Uterus (tissue), 4 donors: ENCODE measurements at places on chromosomes 11 and 22. TPM values are rescaled to one million over a fixed set of nuclear protein-coding genes. Genes with fewer than 3 reads are reported as not detected.

DNA sequence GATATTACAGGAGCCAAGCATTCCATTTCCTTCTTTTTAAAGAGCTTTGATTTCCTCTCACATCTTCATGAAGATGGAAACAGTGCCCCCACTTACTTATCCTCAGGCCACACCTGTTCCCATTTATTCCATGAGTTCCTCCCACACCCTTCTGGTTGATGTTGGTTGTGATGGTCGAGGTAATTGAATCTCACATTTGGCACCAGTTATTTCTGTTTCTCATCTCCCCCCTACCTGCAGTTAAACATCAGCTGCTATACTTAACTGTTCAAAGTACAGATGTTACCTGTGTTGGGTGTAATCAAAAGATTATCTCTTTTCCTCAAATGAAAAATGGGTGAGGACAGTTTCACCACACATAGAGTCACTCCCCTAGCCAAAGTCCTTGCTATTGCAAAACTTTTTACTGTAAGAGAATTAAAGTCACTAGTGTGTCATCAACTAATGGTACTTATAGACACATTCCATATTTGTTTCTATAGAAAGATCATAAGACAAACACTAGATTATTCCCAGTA is 1.9 kb downstream of the TMEM45B start:
- H3K4me1 ChIP-seq: no peaks in the 10 kb centered on the region
- no peaks in the 10 kb centered on the region for H3K27me3 ChIP-seq
- H3K27ac ChIP-seq: no peak overlapping the region
- H3K4me3 ChIP-seq: no peak overlapping the region
- DNase-seq: no peak
- H3K36me3 ChIP-seq: no peaks in the 10 kb centered on the region

DNA sequence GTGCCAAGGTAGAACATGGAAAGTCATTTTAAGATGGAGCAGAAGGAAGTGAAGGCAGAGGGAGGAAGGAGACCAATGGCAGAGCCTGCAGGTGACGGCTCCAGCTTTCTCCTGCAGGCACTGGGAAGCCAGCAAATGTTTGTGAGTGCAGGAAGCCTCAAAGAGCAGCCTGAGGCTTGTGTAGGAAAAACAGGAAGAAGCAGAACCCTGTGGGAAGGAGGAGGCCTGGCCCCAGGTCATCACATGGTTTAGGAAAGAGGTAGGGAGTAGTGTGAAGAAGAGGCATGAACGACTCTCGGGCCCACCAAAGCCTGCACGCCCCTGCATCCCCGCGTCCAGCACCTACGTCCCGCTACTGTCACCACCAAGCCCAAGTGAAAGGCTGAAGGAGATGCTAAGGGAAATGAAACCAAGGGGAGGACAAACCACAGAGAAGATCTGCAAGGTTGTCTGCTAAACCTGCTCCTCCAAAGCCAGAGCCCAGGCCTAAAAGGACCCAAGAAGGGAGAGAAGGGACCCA is 151.5 kb downstream of the CHST1 start:
- H3K27ac ChIP-seq: no peak overlapping the region
- H3K4me3 ChIP-seq: no peak overlapping the region
- H3K36me3 ChIP-seq: no peaks in the 10 kb centered on the region
- no peaks in the 10 kb centered on the region for H3K27me3 ChIP-seq

GRCh38 chr22:22681221-22681739 is 36.9 kb downstream of the GGTLC2 start:
- no peak overlapping the region for H3K4me3 ChIP-seq

GRCh38 chr11:14973621-14974514 is 1.7 kb upstream of the CALCA start:
- no peaks in the 10 kb centered on the region for H3K4me1 ChIP-seq
- no peaks in the 10 kb centered on the region for H3K27me3 ChIP-seq
- H3K4me3 ChIP-seq: no peak overlapping the region
- DNase-seq: no peak

DNA sequence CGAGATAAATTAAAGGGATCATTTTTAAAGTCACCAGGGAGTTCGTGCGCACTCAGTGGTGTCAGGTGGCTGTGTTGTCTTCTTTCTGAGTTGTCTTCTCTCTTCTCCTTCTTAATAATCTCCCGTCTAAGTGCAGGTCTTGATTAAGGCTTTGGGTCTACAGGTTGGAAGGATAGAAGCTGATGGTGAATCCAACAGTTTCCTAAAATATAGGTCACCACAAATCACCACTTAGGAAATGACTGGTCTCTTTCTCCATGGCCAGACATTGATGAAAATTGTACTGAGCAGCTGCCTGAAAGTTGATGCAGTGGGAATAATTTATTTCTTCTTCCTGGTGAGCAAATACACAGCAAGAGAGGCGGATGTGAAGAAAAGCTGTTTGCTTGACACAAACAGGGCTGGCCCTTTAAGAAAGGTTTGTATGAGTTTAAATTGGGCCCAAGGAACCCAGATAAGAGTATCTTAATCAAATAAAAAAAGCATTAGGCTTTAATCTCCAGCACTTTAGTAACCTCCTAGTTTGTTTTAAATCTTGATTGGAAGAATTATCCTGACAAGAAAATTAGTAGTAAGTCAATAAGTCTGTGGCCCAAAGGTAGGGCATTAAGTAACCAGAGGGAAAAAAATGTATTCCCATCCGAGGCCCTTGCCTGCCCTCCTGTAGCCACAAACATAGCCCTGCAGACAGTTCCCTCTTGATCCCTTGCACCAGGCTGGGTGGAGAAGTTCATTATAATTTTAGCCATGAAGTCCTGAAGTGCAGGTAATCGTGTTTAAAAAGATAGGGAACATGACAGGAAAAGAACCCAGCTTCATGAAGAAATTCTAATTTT is 245.8 kb downstream of the KIRREL3 start:
- no peak overlapping the region for H3K27ac ChIP-seq
- H3K4me1 ChIP-seq: no peaks in the 10 kb centered on the region
- H3K36me3 ChIP-seq: no peaks in the 10 kb centered on the region
- no peak for DNase-seq
- H3K27me3 ChIP-seq: no peaks in the 10 kb centered on the region
- no peak overlapping the region for H3K4me3 ChIP-seq

- H3K4me3 ChIP-seq: no peak overlapping the region
- H3K27me3 ChIP-seq: no peaks in the 10 kb centered on the region
- peak overlapping the region; percentile 54 for H3K27ac ChIP-seq
- DNase-seq: peak; percentile 43
Measured at GRCh38 chr11:12200279-12200990, 90.0 kb downstream of the MICAL2 start.

DNA sequence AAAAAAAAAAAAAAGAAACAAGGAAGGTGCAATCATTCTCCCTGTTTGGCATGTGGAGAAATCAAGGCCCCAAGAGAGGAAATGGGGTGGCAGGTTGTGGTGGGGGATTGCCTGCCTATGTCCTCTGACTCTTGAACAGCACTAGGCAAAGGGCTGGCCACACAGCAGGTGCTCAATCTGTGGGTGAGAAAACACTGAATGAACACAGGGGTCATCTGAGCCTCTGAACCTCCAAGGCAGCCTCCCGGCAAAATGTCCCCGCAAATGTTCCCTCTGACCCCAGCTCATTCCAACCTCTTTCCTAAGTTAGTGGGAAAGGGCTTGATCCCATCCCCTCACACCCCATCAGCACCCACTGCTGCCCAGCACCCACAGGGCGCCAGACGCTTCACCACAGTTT is 4.6 kb downstream of the PLA2G6 start:
- no peaks in the 10 kb centered on the region for H3K27me3 ChIP-seq
- H3K4me3 ChIP-seq: no peak overlapping the region
- H3K27ac ChIP-seq: peak overlapping the region; percentile 98
- no peak for DNase-seq
- no peaks in the 10 kb centered on the region for H3K36me3 ChIP-seq

DNA sequence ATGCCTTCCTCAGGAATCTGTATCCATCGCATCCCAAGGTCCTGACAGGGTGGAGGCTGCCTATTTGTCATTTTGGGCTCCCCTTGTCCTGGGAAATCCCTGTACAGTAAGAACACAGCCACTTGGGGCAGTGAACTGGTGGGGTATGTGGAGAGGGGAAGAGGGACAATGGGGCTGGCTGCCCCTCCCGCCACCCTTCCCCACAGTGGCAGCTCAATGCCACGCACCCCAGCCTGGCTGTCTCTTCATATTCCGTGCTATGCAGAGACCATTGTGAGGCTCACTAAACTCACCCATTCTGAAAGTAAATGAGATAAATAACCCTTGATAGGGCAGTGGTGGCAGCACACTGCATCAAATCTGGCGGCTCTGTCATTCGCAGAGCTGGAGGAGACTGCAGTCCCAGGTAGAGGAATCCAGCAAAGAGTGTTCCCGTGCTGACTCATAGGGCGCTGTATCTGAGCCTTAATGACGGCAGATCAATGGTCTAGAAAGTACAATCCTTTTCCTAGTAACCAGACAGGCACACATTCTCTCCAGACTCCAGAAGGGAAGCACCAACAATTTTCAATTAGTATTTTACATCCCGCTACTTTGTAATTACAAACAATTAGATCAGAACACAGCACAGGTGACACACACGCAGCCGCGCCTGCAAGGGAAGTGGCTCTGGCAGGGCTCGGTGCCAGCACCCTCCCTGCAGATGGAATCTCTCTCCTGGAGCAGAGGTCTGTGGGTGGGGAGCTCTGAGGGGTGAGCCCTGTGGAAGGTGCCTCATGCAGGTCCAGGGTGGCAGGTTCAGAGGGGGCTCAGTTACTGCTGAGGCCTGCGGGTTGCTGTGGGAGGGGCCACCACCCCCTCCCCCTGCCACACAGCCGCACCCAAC is 167.9 kb upstream of the B3GAT1 start:
- H3K4me3 ChIP-seq: no peak overlapping the region
- H3K4me1 ChIP-seq: no peaks in the 10 kb centered on the region
- no peaks in the 10 kb centered on the region for H3K27me3 ChIP-seq

DNA sequence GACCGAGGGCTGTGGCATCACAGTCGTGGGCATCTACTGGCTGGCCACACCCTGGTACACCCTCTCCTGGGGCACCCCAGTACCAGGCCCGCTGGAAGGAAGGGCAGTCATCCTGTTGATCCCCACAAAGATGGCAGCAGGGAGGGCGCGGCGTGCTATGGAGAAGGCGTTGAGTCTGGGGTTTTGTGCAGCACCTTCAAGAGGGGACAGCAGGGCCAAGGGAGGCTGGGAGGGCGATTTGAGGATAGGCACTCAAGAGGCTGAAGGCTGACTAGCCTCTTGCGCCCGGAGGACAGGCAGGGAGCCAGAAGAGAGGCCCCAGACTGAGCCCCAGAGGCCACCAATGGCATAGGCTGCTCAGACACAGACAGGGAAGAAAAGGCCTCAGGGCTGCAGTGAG is 2.2 kb upstream of the BRSK2 start:
- no peak for DNase-seq
- H3K4me3 ChIP-seq: no peak overlapping the region
- peaks cover 4% of the 10 kb centered on the region for H3K4me1 ChIP-seq
- no peaks in the 10 kb centered on the region for H3K36me3 ChIP-seq
- no peak overlapping the region for H3K27ac ChIP-seq
- peaks cover 18% of the 10 kb centered on the region for H3K27me3 ChIP-seq

DNA sequence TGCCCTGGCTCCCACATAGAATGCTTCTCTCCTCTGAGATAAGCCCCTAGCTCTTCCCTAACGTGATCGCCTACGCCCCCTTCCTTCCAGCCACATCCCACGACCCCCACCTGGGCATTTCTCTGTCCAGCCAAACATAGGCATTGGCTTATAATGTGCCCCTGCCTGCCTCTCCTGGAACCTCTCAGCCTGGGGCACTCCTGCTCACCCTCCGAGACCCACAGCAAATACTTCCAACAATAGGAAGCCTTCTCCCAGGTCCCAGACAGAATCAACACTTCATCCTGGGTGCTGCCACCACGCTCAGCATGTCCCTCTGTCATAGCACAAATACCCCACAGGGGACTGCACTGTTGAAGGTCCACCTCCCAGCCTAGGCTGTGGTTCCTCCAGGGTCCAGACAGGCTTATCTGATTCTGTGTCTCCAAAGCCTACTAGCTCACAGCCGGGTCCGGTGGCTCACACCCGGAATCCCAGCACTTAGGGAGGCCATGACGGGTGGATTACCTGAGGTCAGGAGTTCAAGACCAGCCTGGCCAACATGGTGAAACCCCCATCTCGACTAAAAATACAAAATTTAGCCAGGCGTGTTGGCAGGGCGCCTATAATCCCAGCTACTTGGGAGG is 24.2 kb upstream of the TMPRSS4 start:
- H3K4me1 ChIP-seq: no peaks in the 10 kb centered on the region
- H3K4me3 ChIP-seq: no peak overlapping the region
- H3K27ac ChIP-seq: no peak overlapping the region
- no peak for DNase-seq

GRCh38 chr11:44957776-44958564 is 7.3 kb upstream of the TP53I11 start:
- no peak overlapping the region for H3K4me3 ChIP-seq
- no peaks in the 10 kb centered on the region for H3K27me3 ChIP-seq
- H3K4me1 ChIP-seq: no peaks in the 10 kb centered on the region
- no peak overlapping the region for H3K27ac ChIP-seq
- no peak for DNase-seq

DNA sequence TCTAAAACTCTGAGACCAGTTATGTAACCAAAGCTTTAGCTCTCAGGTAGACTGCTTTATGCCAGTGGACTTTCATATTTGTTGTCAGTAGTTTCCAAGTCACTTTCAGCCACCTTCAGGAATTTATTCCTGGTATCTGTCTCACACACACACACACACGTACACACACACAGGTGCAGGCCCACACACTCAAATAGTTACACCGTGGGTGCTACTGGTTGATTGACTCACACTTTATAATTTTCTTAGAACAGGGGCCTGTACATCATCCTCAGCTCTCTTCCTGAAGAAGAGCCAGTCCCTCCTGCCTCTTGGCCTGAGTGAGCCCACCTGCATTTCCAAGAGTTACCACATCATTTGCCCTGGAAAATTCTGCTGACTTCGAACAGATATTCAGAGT is 555.2 kb downstream of the SOX6 start:
- H3K27ac ChIP-seq: no peak overlapping the region
- no peak overlapping the region for H3K4me3 ChIP-seq
- no peaks in the 10 kb centered on the region for H3K4me1 ChIP-seq
- H3K27me3 ChIP-seq: no peaks in the 10 kb centered on the region
- no peak for DNase-seq
- H3K36me3 ChIP-seq: no peaks in the 10 kb centered on the region

DNA sequence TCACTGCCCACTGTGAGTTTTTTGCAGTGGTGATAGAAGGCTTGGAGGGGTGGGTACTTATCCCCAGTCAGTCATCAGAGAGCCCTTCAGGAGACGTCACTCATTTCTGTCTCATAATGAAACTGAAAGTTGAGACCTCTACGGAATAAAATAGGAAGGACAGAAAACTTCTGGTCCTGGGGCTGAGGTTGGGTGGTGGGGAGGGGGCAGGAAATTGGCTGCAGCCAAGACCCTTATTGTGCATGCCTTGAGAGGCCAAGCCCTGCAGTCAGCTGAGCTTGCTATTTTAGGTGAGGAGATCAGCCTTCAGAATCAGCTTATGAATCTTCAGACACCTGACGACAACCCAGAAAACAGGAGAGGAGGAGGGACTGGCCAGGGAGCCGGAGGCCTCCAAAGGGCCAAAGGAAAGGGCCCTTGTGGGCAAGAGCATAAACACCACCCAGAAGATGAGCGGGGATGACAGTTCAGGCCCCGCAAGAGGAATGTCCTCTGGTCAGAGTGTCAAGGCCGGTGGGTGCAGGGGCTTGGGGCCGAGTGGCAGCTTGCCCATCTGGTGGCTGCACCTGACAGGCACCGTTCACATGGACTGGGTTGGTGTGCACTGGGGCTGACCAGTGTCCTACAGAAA is 17.9 kb upstream of the ADA2 start:
- H3K4me3 ChIP-seq: no peak overlapping the region
- DNase-seq: no peak
- no peaks in the 10 kb centered on the region for H3K36me3 ChIP-seq
- no peak overlapping the region for H3K27ac ChIP-seq
- H3K27me3 ChIP-seq: no peaks in the 10 kb centered on the region

C11orf65 gene
- 1.1 TPM for total RNA-seq

PHLDA2 gene
- not detected for total RNA-seq

SEC14L6 gene
- not detected for total RNA-seq

TPH1 gene
- total RNA-seq: 2.3 TPM
